ENCODE measurements at places on chromosomes 1 and 21.
A peak's percentile ranks its signal among the peaks of the same experiment; 100 is the strongest.

DNA sequence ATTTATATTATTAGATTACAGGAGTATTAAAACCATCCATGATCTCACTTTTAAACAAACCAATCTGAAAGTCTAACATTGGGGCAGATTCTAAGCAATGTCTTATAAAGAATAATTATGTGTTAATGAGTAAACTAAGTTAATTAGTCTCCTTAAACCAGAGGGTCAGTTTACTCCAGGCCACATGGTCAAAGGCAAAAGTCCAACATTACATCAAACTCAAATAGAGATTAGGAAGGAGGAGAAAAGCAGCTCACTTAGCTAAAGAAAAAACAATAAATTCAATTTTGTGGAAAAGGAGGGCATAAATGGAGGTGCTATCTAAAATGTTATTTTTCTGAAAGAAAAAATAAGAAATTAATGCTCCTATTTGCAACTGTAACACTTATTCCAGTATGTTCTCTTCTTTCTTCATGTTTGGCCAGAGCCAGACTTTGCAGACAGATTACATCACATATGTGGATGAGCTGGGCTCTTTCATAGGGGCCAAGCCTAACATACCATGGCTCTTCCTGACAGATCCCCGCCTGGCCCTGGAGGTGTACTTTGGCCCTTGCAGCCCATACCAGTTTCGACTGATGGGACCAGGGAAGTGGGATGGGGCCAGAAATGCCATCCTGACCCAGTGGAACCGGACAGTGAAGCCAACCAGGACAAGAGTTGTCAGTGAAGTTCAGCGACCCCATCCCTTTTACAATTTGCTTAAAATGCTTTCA, 24.3 kb upstream of the FMO2 start:
- no peak for DNase-seq

DNA sequence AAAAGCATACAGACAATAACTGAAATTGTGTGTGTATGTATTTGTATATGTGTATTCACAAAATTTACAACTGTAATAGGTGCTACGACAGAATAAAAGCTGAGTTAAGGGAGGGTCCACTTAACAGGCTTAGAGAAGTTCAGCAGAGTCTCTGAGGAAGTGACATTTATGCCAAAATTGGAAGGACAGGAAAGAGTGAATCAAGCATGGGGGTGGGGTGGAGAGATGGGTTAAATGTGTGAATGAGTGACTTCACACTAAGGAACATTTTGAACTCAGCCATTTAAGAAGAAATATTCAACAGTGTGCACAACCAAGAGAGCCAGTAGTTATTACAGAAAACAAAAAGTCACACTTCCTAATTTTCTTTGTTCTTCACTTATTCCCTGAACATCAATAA, 53.8 kb upstream of the RGS1 start:
- DNase-seq: no peak

GRCh38 chr1:27300341-27301051, 21.5 kb upstream of the TMEM222 start:
- peak; percentile 56 for DNase-seq

DNA sequence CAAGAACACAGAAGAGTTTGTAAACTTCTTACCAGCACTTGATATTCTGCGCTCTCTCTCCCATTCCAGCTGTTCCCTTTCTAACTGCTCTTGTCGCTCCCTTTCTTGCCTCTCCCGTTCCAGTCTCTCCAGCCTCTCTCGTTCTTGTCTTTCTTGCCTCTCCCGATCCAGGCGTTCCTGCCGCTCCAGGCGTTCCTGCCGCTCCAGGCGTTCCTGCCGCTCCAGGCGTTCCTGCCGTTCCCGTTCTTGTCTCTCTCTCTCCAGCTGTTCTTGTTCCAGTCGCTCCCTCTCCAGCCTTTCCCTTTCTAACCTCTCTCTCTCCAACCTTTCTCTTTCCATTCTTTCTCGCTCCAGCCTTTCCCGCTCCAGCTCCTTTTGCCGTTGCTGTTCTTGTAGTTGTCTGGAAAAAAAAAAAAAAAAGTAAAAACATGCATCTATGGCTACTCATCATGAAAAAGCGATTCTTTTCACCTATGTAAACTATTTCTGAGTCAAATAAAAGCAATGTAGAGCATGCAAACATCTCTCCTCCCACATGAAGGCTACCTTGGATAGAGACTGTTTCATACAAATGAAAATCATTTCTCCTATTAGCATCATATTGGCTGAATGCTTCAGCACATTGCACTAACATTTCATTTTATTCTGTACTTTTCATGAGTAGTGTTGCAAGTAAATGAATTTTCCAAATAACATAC, 91.5 kb upstream of the LBR start:
- no peak for DNase-seq

- DNase-seq: peak; percentile 4
Measured at GRCh38 chr21:15775981-15776380, 46.2 kb downstream of the USP25 start.

GRCh38 chr1:208418667-208419066, 174.5 kb upstream of the PLXNA2 start:
- no peak for DNase-seq

GRCh38 chr1:184866586-184866985, 107.7 kb downstream of the NIBAN1 start:
- no peak for DNase-seq

- DNase-seq: no peak
Measured at GRCh38 chr1:29501227-29501976, 265.1 kb downstream of the PTPRU start.

DNA sequence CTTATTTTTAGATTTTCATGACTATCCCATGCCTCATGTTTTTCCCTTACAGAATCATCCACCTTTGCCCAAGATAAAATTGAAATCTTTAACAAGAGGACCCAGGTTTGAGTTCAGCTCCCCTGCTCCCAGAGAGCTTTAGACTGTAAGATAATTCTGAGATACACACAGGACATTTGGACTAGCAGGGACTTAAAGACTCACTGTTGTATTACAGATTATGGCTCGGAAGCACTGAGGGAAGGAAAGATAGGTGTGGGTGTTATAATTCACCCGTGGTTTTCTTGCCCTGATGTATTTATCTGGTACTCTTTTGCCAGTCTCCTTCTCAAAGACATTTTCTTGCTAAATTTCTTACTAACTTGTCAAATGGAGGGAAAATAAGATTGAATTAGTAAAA, 149.7 kb downstream of the DHRS3 start:
- DNase-seq: no peak

DNA sequence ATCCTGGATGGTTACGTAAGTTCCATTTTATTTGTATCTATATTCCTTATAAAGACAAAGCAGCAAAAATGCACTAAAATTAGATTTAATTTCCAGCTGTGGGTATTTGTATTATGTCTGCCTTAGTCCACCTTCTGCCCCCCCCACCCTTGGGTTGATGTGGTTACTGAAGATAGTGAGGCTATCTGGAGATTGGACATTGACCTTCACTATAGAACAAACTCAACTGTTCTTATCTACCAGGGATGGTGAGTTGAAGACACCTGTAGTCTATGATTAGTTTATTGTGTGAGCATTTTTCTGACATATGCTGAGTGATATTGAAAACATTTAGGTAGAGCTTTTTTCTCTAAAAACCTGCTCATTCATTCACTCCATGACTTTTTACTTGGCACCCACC, 122.2 kb downstream of the NFIA start:
- no peak for DNase-seq

- no peak for DNase-seq
Measured at GRCh38 chr1:36322786-36323635, 434 bp downstream of the EVA1B start.

DNA sequence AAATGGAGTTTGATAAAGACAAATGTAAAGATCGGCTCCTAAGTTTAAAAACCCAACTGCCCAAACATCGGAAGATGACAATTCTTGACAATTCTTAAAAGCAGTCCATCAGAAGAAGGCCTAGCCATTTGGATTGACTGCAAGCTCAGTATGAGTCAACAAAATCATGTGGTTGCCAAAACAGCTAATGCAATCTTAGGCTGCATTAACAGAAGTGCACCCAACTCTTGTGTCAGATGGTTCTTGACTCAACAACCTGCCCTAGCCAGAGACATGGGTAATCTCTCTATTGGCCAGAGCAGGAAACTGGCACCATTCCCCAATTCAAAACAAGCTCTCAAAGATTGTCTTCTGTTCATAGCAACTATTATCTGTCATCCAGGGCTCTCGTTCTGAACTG, 9.9 kb upstream of the NCF2 start:
- no peak for DNase-seq

DNA sequence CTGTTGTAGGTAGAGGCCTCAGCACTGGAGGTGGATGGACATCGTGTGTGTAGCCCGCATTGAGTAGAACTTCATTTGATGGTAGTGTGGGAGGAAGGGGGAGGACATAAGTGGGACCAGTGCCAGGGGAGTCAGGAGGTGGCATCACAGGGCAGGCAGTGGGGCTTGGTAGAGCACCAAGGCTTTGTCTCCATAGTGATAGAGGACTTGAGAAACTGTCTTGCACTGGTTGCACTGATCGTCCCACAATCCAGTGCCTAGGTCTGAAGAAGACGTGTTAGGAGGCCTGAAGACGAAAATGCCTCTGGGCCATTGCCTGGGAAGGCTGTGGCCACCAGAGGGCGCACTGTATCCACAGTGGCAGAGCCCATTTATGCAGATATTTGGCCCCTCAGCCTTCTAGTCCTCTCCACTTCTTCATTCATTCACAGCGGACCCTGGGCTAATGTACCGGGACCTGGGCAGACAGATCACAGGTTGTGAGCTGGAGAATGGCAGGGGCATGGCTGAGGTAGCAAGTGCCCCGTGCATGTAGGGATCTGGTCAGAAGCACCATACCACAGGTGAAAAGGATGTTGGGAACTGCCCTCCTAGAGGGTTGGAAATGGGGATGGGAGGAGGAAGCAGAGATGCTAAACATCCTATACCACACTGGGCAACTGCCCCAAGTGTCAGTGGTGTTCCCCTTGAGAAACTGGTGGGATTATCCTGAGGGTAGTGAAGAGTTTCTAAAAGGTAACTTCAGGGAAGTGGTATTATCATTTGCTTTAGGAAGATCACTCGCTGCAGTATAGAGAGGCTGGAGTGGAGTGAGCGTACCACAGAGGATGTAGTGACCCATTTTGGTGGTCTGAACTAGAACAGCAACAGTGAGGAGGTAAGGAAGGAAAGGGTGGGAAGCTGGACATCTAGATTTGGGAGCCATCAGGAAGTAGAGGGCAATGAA, 95.3 kb downstream of the PIK3R3 start:
- DNase-seq: peak; percentile 28

GRCh38 chr1:107640207-107640606, 324.8 kb downstream of the VAV3 start:
- no peak for DNase-seq

GRCh38 chr21:29550205-29550604, 251.5 kb downstream of the BACH1 start:
- DNase-seq: no peak

DNA sequence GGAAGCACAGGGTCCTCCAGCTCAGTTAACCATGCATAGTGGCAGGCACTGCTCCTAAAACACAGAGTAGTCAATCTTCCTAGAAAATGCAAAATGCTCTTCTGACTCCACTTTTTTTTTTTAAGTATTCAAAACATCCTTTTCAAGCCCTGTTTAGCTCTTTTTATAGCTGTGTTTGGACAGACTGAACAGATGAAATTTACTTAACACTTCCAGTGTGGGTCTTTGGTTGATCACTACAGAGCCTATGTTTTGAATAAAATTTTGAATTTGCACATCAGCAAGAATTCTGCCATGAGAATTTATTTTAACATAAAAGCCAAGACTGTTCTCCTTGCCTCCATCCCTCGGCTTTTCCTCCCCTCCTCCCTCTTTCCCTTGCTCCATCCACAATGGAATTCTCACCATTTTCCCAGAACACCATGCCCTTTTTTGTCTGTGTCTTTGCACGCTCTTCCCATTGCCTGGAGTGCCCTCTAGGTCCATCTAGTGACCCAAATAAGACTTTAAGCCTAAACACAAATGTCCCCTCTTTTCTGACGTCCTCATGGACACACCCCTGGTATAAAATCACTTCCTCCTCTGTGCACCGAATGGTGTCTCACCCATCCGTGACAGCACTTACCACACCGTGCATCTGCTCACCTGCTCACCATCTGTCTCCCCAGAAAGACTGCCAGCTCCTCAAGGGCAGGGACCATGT, 24.0 kb upstream of the CPT2 start:
- DNase-seq: no peak

- no peak for DNase-seq
Measured at GRCh38 chr1:39230261-39231190, 26.0 kb downstream of the MACF1 start.

- DNase-seq: no peak
Measured at GRCh38 chr1:159012495-159012894, 2.8 kb downstream of the IFI16 start.

DNA sequence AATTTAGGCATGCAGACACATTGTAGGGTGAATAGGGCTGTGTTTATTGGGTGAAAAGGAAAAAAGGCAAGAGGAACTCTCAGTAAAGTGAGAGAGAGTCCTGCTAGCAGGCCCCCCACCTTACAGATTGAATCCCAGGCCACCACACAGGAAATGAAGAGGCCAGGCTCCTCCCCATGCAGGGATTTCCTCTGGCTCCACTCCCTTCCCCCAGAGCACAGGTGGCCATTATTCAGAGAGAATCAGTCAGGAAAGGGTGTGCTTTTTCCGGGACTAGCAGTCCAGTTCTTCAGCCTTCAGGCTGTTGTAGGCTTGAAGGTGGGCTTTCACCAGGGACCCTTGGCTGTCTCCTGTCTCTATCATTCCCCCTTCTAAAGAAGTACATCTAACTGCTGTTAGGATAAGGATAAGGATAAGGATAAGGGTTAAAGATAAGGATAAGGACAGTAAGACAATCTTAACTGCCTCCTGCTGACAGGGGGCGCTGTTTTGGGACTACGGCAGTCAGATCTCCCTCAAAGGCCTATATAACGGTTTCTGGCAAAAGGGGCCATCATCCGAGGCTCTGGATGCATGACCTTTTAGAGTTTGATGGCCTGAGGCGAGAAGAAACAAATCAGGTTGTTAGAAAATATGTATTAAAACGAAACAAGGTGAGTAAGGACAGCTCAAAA, 26.3 kb downstream of the ZNF648 start:
- no peak for DNase-seq

DNA sequence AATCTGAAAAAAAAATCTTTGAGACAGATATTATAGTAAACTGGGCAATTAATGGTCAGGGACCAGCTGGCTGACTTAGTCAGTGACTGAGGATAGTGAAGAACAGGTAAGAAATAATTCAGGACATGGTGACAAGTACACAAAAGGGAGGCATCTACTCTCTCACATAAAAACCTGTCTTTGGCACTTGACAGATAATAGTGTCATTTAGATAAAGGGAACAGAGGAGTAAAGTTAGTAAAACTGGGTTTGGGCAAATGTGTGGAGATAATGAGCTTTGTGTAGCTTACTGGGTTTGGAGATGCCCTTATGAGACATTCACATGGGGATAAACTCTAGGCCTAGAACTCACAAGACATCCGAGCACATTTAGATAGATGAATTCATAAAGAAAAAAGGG, 4.0 kb downstream of the SSX2IP start:
- no peak for DNase-seq

DNA sequence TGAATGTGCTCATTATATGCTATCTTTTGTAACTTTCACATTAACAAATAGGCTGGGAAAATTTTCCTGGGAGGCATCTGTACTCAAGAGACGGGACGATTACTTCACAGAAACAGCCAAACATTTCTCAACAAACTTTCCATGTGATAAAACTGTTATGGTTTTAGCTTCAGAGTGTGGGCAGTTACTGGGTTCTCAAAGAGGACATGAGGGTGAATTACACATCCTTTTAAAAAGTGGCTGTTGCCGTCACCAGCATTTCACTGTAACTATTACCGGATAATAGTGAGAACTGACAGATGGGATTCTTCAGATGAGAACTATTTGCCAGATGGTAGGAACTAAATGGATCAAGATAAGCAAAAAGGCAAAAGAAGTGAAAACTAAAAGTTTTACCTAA, 109.1 kb downstream of the APP start:
- DNase-seq: no peak

Data from kidney epithelial cell (primary cell).